ENCODE measurements at places on chromosomes 2 and 18.

DNA sequence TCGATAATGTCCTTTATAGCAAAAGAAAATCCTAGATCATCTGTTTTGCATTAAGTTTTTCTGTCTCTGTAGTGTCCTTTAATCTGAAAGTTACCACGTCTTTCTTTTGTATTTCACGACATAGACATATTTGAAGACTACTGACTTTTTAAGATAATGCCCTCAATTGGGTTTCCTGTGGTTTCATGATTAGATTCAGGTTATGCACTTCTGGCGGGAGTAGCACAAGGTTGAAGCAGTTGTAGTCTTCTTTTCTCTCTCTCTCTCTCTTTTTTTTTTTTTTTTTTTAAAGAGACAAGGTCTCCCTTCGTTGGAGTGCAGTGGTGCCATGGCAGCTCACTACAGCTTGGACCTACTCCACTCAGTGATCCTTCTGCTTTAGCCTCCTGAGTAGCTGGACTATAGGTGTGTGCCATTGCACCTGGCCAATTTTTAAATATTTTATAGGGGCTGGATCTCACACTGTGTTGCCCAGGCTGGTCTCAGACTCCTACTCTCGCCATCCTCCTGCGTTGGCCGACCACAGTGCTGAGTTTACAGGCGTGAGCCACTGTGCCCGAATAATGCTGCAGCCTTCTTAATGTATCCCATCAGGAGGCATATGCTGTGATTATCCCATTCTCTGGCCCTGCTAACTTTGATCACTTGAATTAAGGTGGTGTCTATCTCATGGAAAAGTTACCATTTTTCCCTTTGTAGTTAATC, 3.9 kb downstream of the INPP4A start:
- no peak overlapping the region for H3K4me3 ChIP-seq
- H3K36me3 ChIP-seq: no peaks in the 10 kb centered on the region
- H3K27ac ChIP-seq: no peak overlapping the region
- no peaks in the 10 kb centered on the region for H3K27me3 ChIP-seq
- DNase-seq: no peak

DNA sequence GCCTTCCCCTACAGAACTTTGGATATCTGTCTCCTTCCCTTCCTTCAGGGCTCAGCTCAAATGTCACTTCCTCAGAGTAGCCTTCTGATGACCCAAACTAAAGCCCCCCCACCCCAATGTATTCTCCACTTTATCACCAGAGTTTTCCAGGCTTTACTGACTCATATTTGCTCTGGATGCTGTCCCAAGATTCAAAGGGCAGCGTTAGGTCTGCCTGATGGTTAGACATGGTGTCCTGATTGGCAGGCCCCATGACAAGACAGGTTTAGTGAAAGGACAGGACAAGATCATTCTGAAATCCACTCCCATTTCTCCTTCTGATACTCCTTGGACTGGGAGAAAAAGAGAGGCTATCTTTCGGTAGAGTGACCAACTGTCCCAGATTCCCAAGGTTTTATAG, 22.6 kb upstream of the RPIA start:
- peaks cover 6% of the 10 kb centered on the region for H3K36me3 ChIP-seq
- H3K27ac ChIP-seq: no peak overlapping the region
- no peaks in the 10 kb centered on the region for H3K27me3 ChIP-seq
- H3K4me3 ChIP-seq: no peak overlapping the region
- DNase-seq: no peak

GRCh38 chr2:219907011-219907365, 279.6 kb downstream of the SLC4A3 start:
- no peaks in the 10 kb centered on the region for H3K4me1 ChIP-seq
- peaks cover 3% of the 10 kb centered on the region for H3K27me3 ChIP-seq
- no peak for DNase-seq
- H3K4me3 ChIP-seq: no peak overlapping the region
- H3K27ac ChIP-seq: no peak overlapping the region

- no peak for DNase-seq
- no peaks in the 10 kb centered on the region for H3K27me3 ChIP-seq
- no peak overlapping the region for H3K4me3 ChIP-seq
- no peak overlapping the region for H3K27ac ChIP-seq
Measured at GRCh38 chr2:154495455-154495868, 203.0 kb upstream of the KCNJ3 start.

DNA sequence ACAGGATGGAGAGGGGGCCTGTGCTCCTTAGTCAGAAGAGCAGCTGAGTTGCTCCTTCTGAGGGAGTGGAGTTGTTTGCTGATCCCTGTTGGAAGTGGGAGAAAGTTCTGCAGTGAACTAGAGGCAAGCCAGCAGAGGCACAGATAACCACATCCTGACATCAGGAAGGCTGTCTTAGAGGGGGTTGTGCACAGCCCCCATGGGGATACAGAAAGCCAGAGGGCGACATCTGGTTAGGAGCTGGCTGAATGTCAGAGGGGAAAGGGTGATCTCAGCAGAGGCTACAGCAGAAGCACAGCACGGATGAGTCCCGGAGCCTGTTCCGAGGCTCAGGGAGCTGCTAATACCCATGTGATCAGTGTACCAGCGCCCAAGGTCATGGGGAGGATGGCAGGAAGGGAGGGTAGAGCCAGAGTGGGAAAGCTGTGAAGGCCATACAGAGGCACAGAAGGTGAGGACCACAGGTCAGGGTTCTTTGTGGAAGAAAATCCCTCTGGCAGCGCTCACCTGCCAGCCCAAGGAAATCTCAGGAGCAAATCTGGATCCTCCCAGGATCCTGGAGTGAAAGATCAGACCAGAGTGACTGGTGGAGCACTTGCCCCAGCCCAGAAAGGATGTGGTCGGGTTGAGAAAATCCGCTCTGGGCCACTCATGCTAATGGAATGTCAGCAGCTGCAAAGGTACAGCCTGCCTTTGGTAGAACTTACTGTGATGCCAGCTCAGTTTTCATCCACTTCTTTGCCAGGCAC, 111.8 kb downstream of the STPG4 start:
- DNase-seq: no peak
- no peaks in the 10 kb centered on the region for H3K27me3 ChIP-seq
- H3K36me3 ChIP-seq: peaks cover 29% of the 10 kb centered on the region
- H3K4me3 ChIP-seq: no peak overlapping the region
- peak overlapping the region; percentile 91 for H3K27ac ChIP-seq

- no peak overlapping the region for H3K4me3 ChIP-seq
- H3K27me3 ChIP-seq: peaks cover 3% of the 10 kb centered on the region
- no peak overlapping the region for H3K27ac ChIP-seq
- no peaks in the 10 kb centered on the region for H3K4me1 ChIP-seq
- no peaks in the 10 kb centered on the region for H3K36me3 ChIP-seq
- DNase-seq: no peak
Measured at GRCh38 chr2:220504938-220505503, 877.6 kb downstream of the SLC4A3 start.

DNA sequence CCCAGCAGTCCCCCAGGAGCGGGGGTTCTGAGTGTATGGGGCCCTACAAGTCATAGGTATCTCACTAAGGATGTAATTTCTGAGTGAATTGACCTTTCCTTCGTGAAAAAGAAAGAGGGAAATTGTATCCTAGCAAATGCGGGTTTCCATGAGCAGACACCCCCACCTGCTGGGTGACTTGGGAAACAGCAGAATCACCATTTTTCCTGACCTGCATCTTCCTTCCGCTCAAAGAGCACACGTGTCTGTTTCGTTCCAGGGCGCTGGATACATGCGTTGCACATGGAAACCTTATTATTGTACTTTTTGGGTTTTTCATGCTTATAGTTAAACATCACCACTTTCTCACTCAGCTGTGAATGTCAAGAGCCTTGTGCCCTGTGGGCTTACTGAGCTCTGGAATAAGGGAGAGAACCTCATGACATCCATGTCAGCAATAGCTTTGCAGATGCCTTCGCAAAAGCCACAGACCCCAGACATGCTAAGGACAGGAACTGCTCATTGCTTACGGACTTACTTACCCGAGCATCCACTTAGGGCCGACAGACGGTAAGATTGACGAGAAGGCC, 132.8 kb downstream of the TPO start:
- H3K4me3 ChIP-seq: no peak overlapping the region
- no peak overlapping the region for H3K27ac ChIP-seq
- H3K27me3 ChIP-seq: peaks cover 19% of the 10 kb centered on the region
- H3K4me1 ChIP-seq: peaks cover 2% of the 10 kb centered on the region
- DNase-seq: no peak

DNA sequence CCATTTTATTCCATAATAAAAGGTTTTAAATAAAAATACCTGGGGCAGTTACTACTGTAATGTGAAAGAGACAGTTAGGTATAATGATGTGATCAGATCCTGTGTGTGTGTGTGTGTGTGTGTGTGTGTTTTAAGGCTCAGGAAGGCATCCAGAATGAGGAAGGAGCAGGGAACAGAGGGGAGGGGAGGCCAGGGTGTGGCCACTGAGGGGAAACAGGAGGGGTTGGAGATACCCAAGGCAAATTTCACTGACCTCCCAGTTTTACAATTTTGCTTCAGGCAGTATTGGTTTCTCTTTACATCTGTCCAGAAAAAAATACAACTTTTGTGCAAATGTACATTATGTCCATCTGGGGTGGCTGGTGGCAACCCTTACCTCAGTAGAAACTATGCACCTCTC, 163.5 kb upstream of the FBXO11 start:
- H3K4me3 ChIP-seq: no peak overlapping the region
- no peak for DNase-seq
- no peak overlapping the region for H3K27ac ChIP-seq

DNA sequence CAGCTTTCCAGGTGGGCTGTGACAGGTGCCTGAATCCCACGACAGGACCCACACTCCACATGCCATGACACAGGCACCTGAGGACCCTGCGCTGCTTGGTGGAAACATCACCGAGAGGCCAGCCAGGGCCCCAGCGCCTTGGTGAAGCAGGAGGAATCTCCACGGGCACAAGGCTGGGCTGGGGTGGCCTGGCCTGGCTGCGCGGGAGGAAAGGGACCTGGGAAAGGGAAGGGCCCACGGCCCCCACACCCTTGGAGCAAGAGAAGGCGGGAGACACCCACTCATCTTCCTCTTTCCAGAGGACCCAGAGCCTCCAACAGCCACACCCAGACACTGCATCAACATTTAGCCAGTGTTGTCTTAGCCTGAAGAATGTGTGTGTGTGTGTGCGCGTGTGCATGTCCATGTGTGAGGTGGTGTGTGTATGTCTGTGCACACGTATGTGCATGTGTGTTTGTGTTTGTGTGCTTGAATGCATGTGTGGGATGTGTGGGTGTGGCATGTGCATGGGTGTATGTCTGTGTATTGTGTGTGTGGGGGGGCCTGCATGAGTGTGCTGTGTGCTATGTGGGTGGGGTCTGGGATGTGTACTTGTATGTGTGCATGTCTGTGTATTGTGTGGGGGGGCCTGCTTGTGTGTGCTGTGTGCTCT, 6.3 kb upstream of the OTOS start:
- no peak overlapping the region for H3K4me3 ChIP-seq
- H3K36me3 ChIP-seq: no peaks in the 10 kb centered on the region
- H3K27ac ChIP-seq: no peak overlapping the region
- peaks cover 9% of the 10 kb centered on the region for H3K4me1 ChIP-seq

DNA sequence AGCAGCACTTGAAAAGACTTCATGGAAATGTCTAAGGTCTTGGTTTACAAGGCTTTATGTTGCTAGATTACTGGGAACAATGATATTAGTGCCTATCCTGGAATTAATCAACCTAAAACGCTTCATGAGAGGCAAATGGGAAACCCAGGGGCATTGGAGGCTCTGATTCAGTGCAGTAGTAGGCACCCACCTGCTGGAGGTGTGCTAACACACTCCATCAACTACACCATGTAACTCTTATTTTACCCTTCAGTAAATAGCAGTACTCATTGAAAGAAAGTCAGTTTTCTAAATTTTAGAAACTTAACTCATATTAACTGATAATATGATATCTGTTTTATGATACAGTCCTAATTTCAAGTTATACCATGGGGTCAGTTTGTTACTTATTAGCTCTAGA, 17.4 kb upstream of the HNRNPA3 start:
- H3K4me1 ChIP-seq: no peaks in the 10 kb centered on the region
- no peaks in the 10 kb centered on the region for H3K36me3 ChIP-seq
- DNase-seq: no peak
- H3K27me3 ChIP-seq: no peaks in the 10 kb centered on the region
- H3K4me3 ChIP-seq: no peak overlapping the region

GRCh38 chr2:74671479-74671878, 17.4 kb downstream of the SEMA4F start:
- peaks cover 3% of the 10 kb centered on the region for H3K4me1 ChIP-seq
- peaks cover 43% of the 10 kb centered on the region for H3K36me3 ChIP-seq

- no peak overlapping the region for H3K27ac ChIP-seq
- no peak overlapping the region for H3K4me3 ChIP-seq
- no peaks in the 10 kb centered on the region for H3K4me1 ChIP-seq
- DNase-seq: no peak
- H3K27me3 ChIP-seq: peaks cover 8% of the 10 kb centered on the region
Measured at GRCh38 chr2:44912660-44913059, 28.8 kb upstream of the SIX3 start.

DNA sequence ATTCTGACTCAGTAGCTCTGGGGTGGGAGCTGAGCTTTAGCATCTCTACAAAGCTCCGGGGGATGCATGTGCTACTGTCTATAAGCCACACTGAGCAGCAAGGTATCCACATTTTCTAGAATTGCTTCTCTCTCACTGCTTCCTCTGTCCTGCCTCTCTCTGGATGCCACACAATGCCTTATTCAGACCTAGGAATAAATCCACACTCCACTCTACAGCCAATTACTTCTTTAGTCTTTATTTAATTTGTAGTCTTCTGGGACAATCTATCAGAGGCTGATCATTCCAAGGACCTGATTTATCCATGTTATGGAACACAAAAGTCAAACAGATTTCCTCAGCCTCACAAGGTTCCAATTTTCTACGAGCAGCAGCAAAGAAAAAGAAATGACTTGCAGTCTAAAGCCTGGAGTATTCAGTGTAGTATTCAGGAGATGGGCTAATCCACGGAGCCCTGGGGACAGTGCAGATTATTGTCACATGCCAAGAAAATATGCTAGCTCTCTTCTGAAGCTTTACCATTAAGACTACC, 4.4 kb downstream of the BCL2 start:
- no peak for DNase-seq
- peaks cover 48% of the 10 kb centered on the region for H3K4me1 ChIP-seq
- peak overlapping the region; percentile 98 for H3K4me3 ChIP-seq
- peak overlapping the region; percentile 99 for H3K27ac ChIP-seq
- peaks cover 14% of the 10 kb centered on the region for H3K36me3 ChIP-seq

- no peaks in the 10 kb centered on the region for H3K4me1 ChIP-seq
- DNase-seq: no peak
- H3K4me3 ChIP-seq: no peak overlapping the region
- no peaks in the 10 kb centered on the region for H3K27me3 ChIP-seq
- no peaks in the 10 kb centered on the region for H3K36me3 ChIP-seq
- no peak overlapping the region for H3K27ac ChIP-seq
Measured at GRCh38 chr2:123566291-123566946, 458.7 kb upstream of the CNTNAP5 start.

- no peak for DNase-seq
- H3K36me3 ChIP-seq: no peaks in the 10 kb centered on the region
- H3K4me1 ChIP-seq: no peaks in the 10 kb centered on the region
- H3K27me3 ChIP-seq: peaks cover 6% of the 10 kb centered on the region
Measured at GRCh38 chr2:189548666-189549448, 31.7 kb downstream of the SLC40A1 start.

GRCh38 chr18:79784965-79785770, 12.6 kb upstream of the KCNG2 start:
- H3K27me3 ChIP-seq: peaks cover 15% of the 10 kb centered on the region
- no peak overlapping the region for H3K27ac ChIP-seq
- no peaks in the 10 kb centered on the region for H3K36me3 ChIP-seq
- no peak for DNase-seq
- H3K4me1 ChIP-seq: peaks cover 6% of the 10 kb centered on the region

Data from memory B cell (primary cell).